Activated T-cell treated with anti-CD3 and anti-CD28 coated beads, Interleukin-2, amount 50 U/mL, for 48 hours (primary cell): ENCODE measurements at places on chromosomes 2 and 18.

- no peak for DNase-seq
These were observed 184.5 kb upstream of the CWC22 start for GRCh38 chr2:180191432-180192124.

DNA sequence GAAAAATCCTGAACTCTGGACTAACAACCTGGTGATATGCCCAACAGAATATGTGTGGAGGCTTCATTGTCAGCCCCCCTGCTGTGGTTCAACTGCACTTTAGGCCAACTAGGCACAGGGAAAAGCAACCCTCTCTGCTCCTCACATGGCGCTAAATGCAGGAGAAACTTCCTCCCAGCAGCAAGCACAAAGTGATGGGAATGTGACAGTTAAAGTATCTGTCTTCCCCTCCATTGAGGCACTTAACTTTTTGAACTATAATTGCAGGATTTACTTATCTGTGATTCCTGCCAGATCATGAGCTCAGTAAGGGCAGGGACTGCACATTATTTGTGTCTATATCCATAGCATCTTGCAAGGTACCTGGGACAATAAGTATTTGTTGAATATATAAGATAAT lies 981.2 kb upstream of the KLHL29 start:
- no peak for DNase-seq

GRCh38 chr2:48032765-48033164 lies 126.5 kb upstream of the FBXO11 start:
- DNase-seq: no peak

DNA sequence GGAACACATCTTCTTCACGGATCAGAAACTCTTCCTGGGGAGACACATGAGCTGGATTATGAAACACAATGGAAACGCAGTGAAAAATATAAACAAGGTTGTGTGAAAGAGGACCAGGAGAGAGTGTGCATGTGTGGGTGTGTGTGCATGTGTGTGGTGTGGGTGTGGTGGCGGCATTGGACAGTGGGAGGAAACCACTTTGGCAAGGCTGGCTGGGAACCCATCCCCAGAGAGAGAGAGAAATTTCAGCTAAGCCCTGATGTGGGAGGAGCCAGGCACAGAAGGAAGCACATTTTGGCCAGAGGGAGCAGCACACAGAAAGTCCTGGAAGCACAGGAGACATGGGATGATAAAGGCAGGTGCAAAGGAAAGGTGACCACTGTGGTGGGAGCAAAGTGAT lies 147.6 kb upstream of the COPS8 start:
- no peak for DNase-seq

DNA sequence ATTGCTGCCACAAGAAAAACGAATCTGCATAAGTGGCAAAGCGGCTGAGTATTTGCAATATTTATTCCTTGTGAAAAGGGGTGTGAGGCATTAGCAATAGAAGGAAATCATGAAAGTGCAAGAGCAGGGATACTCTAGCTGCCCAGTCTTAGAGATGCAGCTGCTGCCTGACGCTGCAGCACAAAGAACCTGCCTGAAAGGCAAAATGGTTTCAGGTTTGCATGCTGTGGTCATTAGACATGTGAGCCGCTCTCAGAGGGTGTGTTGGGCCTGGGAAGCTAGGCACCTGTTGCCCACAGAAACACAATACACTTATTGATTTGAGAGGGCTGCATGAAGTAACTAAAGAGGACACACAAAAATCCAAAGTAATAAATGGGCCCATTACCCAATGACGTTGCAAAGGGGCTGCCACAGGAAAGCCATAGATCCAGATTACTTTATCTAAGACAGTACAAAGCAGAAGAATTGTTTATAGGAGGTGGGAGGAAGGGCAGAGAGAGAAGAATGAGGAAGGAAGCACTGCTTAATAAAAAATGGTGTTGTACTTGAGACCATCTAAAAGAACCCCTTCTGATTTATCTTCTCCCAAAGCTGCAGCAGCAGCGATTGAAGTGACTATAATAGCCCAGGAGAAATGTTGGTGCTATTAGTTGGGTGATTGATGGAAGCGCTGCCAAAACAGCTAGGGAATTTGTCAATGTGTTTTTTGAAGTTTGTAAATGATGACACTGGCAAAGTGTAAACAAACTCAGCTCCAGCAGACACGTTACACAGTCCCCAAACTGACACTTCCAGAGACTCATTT lies 492.4 kb upstream of the ACVR2A start:
- no peak for DNase-seq

DNA sequence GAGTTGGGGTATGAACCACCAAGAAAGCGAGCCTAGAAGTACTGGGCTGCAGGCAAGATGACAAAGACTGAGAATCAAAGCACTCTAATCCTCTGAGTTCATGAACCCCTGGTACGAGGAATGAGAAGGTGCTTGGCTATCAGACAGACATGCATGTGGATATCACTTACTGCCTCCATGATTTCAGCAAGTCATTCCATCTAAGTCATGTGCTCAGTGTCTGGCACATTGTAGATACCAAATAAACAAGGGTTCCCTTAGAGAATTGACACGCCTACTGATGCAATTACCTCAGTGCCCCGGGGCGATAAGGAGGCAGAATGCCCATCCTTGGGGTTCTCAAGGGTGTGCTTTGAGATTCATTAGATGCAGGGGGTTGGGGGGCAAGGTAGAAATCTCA lies 125.6 kb upstream of the PKDCC start:
- no peak for DNase-seq

GRCh38 chr18:49094979-49095632 lies 144.3 kb upstream of the SMAD7 start:
- no peak for DNase-seq

GRCh38 chr2:131577812-131578211 lies 50.1 kb downstream of the CCDC74A start:
- DNase-seq: no peak

DNA sequence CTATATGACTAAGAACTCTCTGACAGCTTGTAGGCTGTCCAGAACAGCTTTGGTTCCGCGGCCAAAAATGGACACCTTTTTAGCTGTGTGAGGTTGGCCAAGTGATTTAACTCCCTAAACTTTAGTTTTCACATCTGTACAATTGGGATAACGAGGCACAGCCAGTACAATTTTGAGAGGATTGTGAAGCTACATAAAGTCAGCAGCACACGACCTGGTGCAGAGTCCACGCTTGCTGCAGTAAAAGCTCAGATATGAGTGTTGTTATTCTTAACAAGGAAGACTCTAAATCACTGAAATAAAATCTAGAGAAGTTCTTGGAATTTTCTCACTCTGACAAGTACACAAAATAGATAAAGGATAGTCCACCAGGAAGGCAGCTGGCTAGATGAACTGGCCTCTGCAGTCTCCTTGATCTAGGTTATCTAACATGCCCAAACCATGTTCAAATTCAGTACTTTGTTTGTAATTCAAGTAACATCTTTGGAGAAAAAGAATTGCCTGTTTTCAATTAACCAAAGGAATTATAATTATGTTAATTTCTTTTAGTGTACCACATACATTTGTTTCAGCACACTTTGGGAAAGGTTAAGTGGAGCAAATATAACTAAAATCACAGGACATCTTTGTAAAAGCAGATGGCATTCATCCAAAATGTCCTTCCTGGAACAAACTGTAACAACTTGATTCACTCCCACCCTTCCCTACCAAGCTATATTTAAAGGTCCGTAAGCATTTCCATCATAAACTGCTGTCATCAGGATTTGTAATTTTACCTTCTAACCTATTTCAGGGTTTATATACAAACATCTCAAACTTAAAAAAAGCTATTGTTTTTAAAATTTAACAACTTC lies 201.7 kb upstream of the STK17B start:
- DNase-seq: no peak

- no peak for DNase-seq
These were observed 170.2 kb downstream of the ZEB2 start for GRCh38 chr2:144349674-144350073.

- DNase-seq: peak; percentile 1
These were observed 36.9 kb downstream of the CRACDL start for GRCh38 chr2:98899041-98899702.

DNA sequence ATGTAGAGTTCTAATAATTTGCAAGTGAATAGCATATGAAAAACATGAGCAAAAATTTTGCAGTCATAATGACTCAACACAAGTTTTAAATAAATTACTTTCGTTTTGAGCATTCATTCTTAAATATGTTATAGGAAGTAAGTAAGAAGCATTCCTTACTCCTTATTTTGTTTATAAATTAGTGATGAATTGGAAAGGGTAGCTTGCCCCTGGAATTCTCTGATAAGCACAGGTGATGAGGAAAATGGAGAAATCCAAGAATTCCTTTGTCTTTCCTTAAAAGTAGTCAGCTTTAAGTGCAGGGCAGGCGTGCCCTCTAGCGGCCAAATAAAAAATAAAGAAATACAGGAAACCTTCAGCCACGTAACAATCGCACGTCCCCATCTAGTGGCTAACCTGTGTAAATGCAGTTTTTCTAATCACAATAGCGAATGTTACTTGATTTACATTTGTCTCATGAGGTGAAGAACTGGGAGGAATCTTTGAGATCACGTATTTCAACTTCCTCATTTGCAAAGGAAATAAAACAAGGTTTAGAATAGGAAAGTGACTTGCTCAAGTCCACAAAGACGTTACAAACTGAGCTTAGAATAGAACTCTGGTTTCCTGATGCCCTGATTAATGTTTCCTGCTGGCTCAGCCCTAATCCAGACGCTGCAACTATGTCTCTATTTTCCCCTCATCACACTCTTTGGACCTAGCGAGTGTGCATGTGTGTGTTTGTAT lies 47.2 kb upstream of the ZNG1B start:
- peak; percentile 48 for DNase-seq

DNA sequence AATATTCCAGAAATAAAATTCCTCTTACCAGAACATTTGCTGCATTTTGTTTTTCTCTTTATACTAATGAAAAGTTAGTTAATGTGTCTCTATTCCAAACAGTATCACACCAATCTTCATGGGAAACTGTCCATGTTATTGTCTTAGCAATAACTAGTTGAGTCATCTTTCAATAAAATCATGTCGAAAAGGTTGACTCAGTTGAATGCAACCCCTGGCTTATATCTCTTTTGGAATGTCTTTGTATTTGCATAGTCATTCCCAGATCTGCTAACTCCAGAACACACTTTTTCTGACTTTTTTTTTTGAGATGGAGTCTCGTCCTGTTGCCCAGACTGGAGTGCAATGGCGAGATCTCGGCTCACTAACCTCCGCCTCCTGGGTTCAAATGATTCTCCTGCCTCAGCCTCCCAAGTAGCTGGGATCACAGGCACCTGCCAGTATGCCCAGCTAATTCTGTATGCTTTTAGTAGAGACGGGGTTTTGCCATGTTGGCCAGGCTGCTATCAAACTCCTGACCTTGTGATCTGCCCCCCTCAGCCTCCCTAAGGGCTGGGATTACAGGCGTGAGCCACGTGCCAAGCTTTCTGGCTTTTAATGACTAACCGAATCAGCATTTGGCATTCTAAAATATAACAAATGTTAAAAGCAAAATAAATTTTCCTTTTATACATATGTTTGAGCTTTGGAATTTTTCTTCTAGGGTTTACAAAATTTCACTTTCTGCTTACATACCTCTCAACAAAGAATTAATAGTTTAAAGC lies 133.2 kb upstream of the GULP1 start:
- no peak for DNase-seq

DNA sequence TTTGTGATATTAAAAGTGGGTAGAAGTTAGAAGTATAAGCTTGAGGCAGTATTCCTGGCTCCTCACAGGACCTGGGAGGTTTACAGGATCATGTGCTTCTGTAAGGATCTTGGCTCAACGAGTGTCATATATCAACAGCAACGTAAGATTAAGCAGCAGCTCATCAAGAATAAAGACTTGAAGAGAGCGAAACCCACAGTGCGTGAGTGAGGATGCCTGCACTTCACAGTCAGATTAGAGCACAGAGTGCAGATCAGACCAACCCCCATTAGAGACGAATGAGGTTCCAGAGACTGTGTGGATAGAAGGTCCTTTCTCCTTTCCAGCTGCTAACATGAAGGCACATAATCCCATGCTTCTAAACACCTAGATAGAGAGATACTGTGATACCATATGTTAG lies 1656.7 kb upstream of the NXPH2 start:
- DNase-seq: no peak

- DNase-seq: no peak
These were observed 207.5 kb upstream of the EPHA4 start for GRCh38 chr2:221779614-221780067.

- DNase-seq: no peak
These were observed 70.9 kb upstream of the ST6GAL2 start for GRCh38 chr2:106956879-106957278.

DNA sequence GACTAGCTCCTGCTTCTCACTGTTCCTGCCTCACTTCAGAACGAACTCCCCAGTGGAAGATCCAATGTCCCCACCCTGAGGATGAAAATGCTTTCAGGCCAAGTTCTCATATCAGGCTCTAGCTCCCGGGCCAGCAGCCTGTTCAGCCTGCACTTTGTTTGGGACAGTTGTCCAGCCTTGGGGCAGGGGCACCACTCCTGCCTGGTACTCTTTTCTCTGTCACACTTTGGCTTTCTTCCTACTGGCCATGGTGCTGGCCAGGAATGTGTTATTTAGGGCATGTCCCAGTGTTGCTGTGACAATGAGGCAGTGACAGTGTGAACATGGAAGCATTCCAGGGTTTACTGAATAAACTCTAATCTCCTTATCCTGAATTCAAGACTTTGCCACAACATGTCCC lies 154.1 kb downstream of the GALNT14 start:
- DNase-seq: no peak

DNA sequence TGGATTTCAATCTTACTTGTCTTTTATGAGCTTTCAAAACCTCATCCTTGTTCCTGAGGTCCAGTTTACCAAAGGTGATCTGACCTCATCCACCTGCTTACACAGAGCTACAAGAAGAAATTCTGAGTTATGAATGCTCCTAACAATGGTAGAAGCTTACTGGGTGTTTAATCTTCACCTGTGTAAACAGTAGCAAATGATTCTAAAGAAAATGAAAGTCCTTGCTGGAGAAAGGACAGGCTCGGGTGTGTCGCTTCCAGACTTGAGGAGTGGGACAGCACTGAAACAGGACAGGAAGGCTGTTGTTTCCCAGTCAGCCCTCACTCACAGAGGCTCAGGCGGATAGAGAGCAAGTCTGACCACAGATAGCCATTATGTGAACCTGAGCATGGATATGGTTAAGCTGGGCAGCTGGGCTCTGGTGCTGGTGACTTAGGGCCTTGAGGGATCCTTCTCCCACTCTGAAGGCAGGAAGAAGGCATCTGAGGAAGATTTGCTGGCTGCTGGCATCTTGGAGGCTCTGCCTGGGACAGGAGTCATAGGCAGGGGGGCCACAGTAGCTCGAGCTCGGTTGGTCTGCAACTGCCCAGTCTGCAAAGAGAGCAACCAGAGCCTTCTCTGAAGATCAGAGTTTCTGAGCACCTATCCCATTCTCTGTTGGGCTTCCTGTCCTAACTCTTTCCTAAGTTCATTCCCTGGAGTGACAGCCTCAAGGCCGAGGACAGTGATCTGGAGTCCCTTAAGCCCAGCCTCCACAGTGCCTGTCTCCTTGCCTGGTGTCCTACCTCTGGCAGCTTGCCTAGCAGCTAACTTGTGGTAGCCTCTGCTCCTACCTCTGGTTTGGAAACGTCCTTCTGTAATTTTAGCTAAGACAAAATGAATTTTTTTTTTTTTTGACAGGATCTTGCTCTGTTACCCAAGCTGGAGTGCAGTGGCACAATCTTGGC lies 4.0 kb downstream of the DOK1 start:
- DNase-seq: no peak
